Eye (tissue), 1 donor: ENCODE measurements at places on chromosomes 1 and 21.

DNA sequence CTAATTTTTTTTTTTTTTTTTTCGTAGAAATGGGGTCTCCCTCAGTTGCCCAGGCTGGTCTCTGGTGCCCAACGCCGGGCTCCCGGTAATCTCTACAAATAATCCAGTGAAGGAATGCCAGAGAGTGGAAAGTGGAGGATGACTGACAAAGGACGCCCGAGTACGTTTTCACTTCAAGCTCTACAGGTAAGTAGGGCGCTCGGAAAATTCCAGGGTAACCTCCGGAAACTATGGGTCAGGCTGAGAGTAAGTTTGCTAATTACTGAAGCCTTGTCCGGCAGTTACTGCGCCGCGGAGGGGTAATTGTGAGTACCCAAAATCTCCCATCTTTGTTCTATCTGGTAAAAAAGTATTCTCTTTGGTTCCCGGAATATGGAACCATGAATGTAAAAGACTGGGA, 1.8 kb upstream of the ZNF669 start:
- no peak for DNase-seq

DNA sequence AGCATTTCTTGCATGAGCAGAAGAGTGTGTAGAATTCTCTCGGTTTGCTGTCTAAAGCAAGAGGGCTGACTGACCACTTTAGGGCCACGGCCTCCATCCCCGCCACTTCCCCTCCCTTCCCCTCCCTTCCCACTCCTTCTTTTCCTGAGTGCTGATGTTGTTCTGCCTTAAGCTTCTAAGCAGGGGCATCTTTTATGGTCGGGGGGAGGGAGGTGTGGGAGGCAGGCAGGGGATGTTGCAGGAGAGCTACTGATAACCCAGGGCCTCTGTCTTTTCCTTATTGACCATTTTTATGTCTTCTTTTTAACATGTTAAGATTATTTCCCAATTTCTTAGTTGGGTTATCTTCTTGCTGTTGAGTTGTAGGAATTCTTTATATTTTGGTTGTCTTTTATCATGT, 15.1 kb downstream of the USP25 start:
- no peak for DNase-seq

GRCh38 chr1:30286241-30286987, 437.0 kb downstream of the MATN1 start:
- peak; percentile 22 for DNase-seq

GRCh38 chr1:200205216-200205995, 177.9 kb downstream of the NR5A2 start:
- no peak for DNase-seq

DNA sequence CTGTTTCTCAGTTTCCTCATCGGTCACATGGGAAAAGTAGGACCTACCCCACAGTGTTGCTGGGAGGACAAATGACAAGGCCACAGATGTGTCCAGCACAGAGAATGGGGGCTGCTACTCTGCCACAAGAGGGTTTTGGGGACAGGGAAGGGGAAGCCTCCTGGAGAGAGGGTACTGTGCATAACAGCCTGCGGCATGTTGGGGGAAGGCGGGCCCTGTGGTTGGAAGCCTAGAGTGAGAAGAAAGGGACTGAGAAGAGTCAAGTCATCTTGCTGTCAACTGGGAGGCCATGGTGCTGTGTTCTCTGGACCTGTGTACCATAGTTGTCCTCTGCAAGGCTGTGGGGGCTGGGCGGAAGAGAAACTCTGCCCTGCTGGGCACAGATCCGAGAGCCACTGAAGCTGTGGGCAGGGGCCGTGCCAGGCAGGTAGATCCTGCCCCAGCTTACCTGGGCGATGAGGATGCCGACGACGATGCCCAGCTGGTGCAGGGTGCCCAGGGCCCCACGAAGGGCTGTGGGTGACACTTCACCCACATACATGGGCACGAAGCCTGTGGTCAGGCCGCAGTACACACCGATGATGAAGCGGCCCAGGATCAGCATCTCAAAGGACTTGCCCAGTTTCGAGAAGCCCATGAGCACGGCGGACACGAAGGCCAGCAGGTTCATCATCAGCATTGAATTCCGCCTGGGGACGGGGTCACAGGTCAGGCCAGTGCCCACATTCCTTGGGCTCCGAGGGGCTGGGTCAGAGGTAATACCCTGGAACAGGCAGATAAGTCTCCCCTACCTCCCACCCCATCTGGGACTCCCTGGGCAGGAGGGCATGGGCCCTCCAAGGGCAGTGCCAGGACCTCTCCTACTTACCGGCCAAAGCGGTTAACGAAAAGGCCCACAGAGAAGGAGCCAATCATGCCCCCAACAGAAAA, 28.2 kb downstream of the SLC2A1 start:
- DNase-seq, result peak; percentile 3
